ENCODE measurements at places on chromosomes 16 and 17.

- DNase-seq: no peak
Observed at GRCh38 chr17:82101767-82102679, 4.0 kb upstream of the FASN start.

GRCh38 chr16:87463722-87464690 lies 28.8 kb downstream of the ZCCHC14 start:
- no peak for DNase-seq

- no peak for DNase-seq
Observed at GRCh38 chr16:17056666-17057065, 414.1 kb downstream of the XYLT1 start.

- DNase-seq: peak; percentile 98
Observed at GRCh38 chr17:50209472-50210239, 8.2 kb upstream of the COL1A1 start.

DNA sequence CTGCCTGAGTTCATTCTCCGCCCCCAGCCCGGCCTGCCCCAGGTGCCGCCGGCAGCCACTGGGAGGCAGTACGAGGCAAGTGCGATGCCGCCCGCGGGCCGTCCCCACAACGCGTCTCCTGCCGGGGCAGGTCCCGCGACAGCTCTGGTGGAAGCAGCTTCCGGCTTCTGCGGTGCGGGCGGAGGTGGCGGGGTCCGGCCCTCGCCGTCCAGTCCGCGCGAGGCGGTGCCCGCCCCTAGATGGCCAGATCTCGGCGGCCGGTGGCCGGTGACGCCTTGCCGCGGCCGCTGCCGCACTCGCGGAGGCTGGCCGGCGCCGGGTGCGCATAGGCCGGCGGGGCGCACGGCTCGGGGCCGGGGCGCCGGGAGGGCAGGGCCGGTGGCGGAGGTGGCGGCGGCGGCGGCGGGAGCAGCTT lies 1.8 kb downstream of the GJD3 start:
- no peak for DNase-seq

GRCh38 chr17:45367216-45367615 lies 50.4 kb upstream of the MAP3K14 start:
- no peak for DNase-seq

- no peak for DNase-seq
Observed at GRCh38 chr16:86874141-86874540, 295.8 kb downstream of the FOXL1 start.

DNA sequence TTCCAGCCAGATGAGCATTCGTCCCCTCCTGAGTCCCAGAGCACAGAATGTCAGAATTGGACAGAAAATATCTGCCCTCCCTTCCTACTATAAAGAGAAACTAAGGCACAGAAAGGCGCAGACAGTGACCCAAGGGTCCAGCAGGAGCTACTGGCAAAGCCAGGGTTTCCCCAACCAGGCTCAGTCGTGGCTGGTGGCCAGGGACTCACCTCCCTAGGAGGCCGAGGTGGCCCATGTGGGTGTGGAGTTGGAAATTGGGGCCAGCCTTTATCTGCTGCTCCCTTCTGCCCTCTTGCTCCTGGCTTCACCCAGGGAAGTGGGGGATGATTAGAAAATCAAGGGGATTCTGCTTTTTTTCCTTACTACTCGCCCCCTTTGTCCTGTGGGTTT lies 1.1 kb downstream of the DRC7 start:
- DNase-seq: no peak

GRCh38 chr16:57826706-57827625 lies 24.7 kb upstream of the KIFC3 start:
- no peak for DNase-seq

DNA sequence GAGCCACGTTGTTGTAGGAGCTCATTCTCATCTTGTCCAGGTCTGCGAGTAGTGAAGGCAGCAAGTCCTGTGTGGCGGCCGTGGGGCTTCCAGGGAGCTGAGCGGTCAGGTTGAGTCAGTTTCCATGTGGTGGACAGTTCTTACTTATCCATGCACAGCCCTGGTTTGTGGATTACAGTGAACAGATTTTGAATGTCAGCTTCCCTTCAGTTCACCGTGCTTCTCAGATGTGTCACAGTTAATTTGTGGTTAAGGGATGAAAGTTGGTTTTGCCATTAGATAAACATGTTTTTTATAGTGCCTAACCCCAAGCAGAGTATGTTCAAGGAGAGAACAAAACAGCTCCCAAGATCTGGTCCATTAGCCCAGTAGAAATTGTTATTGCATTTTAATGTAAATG lies 103.1 kb downstream of the RPTOR start:
- no peak for DNase-seq
